Stimulated activated CD4-positive, alpha-beta T cell treated with anti-CD3 and anti-CD28 coated beads, Interleukin-4, amount 100 ng/mL, for 48 hours (primary cell): ENCODE measurements at places on chromosomes 5 and 9.

- no peak for DNase-seq
These were observed 23.9 kb downstream of the B4GALT1 start for GRCh38 chr9:33143241-33143661.

DNA sequence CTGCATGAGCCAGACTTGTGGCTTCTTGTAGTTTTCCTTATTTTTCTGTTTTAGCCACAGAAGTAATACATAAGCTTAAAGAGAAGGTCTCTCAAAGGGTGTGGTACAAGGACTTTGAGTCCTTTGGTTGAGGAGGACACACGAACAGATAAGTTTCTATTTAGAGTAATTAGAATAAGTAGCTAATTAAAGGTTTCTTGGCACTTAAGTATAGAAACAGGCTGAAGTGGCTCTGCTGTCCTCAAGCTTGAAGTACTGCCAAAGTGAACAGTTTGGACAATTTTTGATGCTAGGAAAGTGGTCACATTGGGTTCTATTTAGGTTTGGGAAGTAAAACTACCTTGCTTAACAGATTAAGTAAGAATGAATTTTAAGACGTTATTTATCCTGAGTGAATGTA is 278.3 kb upstream of the MPDZ start:
- no peak for DNase-seq

DNA sequence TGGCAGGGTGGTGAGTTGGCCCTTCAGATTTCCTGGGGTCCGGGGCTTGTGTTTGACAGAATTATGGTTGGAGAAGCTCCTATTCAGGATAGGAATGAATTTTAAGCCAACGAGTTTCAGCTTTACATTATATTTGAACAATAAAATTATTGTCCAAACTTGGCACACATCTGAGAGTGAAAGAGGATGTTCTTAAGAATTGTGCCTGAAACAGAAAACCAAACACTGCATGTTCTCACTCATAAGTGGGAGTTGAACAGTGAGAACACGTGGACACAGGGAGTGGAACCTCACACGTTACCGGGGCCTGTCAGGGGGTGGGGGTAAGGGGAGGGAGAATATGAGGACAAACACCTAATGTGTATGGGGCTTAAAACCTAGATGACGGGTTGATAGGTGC is 111.8 kb upstream of the ACTBL2 start:
- no peak for DNase-seq

- DNase-seq, result no peak
These were observed 28.6 kb upstream of the NSMF start for GRCh38 chr9:137487454-137488326.

DNA sequence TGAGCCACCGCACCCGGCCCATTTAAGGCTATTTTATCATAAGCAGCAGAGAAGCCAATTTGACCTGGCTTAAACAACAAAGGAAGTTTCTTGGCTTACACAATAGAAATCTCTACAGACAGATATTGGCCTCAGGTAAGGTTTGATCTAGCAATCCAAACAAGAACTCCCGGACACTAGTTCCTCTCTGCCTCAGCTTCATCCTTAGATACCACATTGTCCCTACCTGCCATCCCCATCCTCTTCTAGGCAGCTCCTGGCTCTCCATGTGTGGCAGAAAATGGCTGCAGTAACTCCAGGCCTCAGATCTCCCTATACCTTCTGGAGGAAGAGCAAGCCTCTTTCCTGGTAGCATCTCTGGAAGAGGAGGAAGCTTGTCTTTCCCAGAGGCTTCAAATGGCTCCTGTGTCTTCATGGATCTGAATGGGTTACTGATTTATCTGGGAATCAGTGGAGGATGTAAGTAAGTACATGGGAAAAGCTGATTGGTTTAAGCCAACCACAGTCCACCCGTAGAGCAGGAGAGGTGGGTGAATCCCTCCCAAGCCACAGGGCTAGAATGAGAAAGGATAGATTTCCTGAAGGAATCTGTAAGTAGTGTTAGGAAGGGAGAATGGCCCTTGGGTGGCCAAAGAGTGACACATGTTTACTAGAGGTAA is 26.7 kb upstream of the AOPEP start:
- no peak for DNase-seq

DNA sequence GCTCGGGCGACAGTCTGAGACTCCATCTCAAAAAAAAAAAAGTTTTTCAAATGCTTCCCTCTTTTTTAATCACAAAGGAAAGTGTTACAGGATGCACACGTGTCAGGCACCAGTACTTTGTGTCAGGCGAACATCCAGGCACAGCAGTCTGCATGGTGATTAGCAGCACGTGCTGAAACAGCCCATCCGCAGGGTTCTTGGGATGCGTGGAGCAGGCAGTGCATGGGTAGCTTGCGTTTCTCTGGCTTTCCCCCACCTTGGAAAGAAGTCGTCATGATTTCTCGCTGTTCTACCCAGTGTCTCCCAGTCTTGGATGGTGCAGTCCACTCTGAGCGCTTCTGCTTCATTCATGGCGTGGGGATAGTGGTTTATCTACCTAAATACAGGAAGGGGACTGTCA is 35.4 kb downstream of the GPR107 start:
- no peak for DNase-seq

DNA sequence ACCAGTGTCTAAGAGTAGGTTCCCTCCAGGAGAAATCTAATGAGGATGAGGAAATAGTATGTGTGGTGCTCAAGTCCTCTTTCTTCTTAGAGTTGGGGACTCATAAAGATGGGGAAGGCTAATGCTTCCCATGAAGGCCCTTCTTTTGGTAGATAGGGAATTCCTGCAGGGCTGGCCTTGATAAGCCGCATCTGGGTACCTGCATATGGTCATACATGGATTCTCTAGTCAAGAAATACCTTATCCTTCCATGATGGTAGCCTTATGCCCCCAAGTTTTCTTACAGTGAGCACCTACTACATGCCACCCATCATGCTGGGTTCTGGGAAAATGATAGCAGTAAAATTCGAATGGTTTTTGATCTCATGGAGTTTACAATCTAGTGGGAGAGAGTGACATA is 382.6 kb downstream of the KDM4C start:
- no peak for DNase-seq

- no peak for DNase-seq
These were observed 28.2 kb upstream of the CPLX2 start for GRCh38 chr5:175842951-175843793.

- no peak for DNase-seq
These were observed 77.4 kb upstream of the ANXA1 start for GRCh38 chr9:73074176-73074708.

GRCh38 chr9:111917980-111918379 is 21.4 kb downstream of the UGCG start:
- DNase-seq, result no peak

GRCh38 chr5:142197098-142197497 is 88.5 kb downstream of the NDFIP1 start:
- DNase-seq, result no peak

DNA sequence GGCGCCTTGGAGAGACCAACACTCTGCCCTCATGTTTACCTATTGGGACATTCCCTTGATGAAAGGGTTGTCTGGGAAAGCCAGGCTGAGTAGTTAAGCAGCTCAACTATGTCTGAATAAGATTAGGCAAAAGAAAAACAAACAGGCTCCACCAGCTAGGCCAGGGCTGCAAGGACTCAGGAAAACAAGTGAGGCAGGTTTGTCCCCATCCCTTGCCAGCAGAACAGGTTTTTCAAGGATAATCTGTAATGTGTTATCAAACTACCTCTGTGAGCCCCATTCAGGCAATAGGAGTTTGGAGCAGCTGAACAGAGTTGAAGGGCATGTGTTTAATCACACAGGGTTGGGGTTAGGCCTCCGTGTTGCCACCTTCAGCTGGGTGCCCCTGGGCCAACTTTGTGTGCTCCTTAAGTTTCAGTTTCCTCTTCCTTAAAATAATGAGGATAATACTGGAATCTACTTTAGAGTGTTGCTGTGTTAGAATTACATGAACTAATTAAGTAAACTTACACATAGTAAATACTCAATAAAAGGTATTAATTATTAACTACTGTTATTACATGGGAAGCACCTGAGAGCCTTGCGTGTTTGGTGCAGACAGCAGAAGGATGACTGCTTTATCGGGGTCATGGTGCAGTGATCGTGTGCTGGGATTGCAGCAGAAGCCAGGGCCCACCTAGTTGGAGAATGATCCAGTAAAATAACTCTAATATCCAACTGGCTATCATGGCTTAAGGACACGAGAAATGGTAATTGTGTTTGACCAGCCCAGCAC is 72.1 kb upstream of the ATP10B start:
- DNase-seq, result no peak

GRCh38 chr5:61519728-61520277 is 187.7 kb downstream of the ZSWIM6 start:
- DNase-seq, result no peak

- no peak for DNase-seq
These were observed 17.6 kb upstream of the MATR3 start for GRCh38 chr5:139275956-139276355.

GRCh38 chr9:111676116-111676515 is 14.7 kb downstream of the GNG10 start:
- DNase-seq, result no peak

DNA sequence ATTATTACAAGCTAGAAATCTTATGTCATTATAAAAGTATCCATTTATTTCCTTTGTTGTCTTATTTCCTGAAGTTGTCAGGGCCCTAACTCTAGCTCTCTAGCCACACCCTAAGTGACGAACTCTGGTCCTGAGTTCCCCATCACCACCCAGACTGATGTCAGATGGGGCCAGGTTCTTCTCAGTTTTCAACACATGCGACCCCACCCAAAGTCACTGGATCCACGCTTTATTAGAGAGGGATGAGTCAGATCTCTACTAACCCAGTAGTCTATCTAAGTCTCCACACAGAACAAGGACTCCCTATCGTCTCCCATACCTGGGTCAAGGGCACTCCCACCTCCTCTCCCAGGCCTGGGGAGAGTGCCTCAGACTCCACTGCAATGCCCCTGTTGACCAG is 6.8 kb upstream of the FEM1C start:
- DNase-seq, result no peak

GRCh38 chr5:154461531-154461930 is 15.7 kb downstream of the SAP30L start:
- no peak for DNase-seq

DNA sequence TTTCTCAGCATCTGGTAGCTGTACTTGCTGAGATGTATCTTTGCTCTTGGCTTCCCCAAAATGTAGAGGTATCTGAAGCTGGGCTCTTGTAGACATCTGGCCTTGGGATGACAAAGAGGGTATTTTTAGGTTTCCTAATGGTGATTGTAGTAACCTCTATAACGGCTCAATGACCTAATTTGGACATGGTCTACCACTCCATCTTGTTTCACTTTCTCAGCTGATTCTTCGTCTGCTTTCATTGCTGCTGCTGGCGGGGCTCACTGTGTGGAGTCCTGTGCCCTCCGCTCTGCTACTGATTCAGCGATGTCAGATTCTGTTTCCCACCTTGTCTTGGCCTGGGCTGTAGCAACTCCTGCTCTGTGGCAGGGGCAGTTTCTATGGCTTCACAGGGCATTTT is 12.7 kb upstream of the MARCHF11 start:
- DNase-seq, result no peak

GRCh38 chr5:2711446-2712425 is 39.7 kb downstream of the IRX2 start:
- no peak for DNase-seq

- no peak for DNase-seq
These were observed 556.3 kb upstream of the KLF4 start for GRCh38 chr9:108045851-108046250.

DNA sequence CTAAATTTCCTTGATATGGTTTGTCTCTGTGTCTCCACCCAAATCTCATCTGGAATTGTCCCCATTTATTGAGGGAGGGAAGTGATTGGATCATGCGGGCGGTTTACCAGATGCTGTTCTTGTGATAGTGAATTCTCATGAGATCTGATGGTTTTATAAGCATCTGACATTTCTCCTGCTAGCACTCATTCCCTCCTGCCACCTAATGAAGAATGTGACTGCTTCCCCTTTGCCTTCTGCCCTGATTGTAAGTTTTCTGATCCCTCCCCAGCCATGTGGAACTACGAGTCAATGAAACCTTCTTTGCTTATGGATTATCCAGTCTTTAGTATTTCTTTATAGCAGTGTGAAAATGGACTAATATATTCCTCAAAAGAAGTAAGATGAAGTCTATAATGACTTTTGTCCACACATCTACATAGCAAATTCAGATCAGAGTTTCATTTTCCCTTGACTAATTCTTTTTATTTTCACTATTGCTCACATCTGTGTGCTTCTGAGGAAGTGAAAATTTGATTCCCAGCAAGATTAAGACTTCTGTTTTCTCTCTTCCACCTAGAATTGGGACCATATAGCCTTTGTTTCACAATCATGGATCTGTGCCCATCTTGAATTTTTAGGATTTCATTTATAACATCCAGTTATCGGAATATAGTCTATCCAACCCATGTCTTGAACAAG is 393.5 kb downstream of the DMAC1 start:
- DNase-seq, result no peak
